ENCODE measurements at places on chromosomes 3 and 15.

DNA sequence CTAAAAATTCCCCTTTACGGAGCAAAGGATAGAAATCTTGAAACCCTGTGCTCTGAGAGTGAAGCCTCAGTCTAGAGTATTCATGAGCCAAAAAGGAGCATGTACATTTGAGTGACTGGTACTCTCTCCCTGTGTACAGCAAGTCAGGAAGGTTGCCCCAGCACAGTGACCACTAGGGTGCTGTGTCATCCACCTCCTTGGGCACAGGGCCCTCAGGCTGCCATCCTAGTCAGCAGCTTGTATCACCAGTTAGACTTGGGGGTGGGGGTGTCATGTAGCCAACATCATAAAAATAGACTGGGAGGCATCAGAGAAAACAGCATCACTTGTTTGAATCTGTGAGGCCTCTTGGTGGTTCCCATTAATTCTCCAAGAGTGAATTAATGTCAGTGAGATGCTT, 12.0 kb downstream of the NME9 start:
- DNase-seq, result no peak

DNA sequence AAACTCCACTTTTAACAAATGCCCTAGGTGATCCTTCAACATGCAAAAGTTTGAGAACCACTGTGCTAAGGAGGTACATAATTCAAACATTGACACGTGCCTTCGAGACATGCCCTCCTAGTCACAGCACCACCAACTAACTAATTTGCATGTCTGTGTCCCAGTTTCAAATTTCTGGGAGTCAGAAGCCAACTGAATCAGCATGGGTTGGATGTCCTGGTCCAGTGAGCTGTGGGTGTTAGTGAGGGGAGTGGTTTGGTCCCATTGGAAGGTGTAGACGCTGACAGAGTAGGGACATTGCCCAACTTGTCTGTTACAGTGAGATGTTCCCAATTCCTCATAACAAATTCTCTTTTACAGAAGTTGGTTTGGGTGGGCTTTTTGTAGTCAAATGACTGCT, 67.3 kb upstream of the ADPGK start:
- DNase-seq, result no peak

DNA sequence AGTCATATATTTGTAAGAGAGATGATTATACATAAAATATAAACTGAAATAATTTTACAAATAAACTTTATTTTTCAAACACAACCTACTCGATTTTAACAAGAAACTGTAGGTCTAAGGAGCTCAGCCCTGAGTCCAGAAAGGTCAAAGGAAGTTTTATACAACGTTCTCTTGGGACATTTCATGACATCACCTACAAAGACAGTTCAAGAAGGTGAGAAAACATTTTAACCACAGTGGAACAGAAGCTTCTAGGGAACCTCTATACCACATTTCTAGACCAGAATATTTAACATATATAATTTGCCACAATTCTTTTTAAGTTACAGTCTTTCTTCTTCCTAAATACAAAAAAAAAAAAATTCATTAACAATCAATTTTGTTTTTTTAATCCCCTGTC, 40.1 kb downstream of the CBLB start:
- DNase-seq, result no peak

GRCh38 chr3:4721511-4721911, 228.4 kb downstream of the ITPR1 start:
- peak; percentile 96 for DNase-seq

- no peak for DNase-seq
These were observed 227.9 kb downstream of the PYDC2 start for GRCh38 chr3:191688756-191689433.
